ENCODE measurements at places on chromosomes 11 and 22.
A peak's percentile ranks its signal among the peaks of the same experiment; 100 is the strongest.

DNA sequence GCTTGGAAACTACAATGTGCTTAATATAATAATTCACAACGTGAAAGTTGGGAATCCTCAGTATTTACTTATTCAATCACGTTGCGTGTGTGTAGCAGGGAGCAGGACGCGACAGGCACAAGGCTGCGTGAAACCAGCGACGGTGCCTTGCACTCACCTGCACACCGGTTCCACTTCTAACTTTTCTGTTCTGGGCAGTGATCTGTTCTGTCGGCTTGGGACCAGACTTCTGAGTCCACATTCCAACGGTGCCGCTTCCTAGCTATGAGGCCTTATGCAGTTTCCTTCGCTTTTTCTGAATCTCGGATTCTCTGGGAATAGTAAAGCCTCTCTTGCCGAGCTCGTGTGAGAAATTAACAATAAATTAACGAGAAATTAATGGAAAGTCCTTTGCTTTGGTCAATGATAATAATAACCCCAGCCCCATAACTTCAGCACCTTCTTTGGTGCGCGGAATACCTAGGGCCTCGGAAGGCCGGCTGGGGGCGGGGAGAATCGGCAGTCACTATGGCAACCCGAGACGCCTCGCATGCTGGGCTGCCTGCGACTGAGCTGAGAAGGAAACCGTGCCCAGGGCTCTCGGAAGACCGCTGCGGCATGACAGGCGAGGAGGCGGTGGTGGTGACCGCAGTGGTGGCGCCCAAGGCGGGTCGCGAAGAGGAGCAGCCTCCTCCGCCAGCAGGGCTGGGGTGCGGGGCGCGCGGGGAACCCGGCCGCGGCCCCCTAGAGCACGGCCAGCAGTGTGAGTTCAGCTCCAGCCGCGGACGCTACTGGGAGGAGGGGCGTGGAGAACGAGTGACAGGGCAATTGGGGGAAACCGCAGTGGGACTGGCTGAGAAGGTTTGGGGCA lies at the start of gene C11orf97:
TSS of gene C11orf97 (plus strand) at position 530 of the 850 bp plus-strand sequence. CDS start at position 598, 68 bp downstream.
- peak; percentile 25 for DNase-seq

DNA sequence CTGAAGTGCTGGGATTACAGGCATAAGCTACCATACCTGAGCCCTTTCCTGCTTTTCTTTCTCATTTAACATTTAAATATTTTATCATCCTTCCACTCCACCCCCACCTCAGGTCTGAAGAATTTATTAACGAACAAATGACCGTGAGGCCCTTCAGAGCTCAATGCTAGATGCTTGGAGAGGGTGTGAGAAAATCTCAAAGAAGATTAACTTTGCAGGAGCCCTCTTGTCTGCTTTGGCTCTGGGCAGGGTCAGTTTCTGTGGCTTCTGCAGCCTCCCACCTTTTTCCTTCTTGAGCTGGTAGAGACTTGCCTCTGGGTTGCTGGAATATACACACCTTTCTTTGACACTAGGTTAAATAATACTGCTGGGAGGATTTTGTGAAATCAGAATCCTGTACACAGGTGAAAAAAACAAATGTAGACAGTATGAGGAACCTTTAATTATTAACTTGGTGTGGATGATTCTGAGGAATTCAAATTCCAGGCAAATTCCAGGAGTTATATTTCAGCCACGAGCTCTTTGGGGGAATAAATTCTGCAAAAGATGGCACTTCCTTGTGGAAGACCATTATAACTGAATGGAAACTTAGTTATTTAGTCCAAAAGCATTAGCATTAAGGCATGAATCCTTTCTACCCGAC lies 3.4 kb upstream of the ZBTB44 start:
- DNase-seq: no peak

GRCh38 chr11:895331-896110 lies 15.1 kb downstream of the CHID1 start:
- DNase-seq: no peak

GRCh38 chr22:42317008-42317407 lies 46.6 kb upstream of the TCF20 start:
- no peak for DNase-seq

GRCh38 chr22:47376901-47377505 lies 614.6 kb downstream of the TBC1D22A start:
- DNase-seq: no peak

GRCh38 chr22:37188901-37189466 lies 937 bp upstream of the C1QTNF6 start:
- DNase-seq: no peak

- DNase-seq: no peak
Measured at GRCh38 chr11:61960532-61960931, 6.9 kb downstream of the FTH1 start.

GRCh38 chr22:20412474-20413216 lies 18.7 kb downstream of the ZNF74 start:
- DNase-seq: no peak
